Fibroblast of the conjunctiva (primary cell): ENCODE measurements at places on chromosomes 6 and 20.

DNA sequence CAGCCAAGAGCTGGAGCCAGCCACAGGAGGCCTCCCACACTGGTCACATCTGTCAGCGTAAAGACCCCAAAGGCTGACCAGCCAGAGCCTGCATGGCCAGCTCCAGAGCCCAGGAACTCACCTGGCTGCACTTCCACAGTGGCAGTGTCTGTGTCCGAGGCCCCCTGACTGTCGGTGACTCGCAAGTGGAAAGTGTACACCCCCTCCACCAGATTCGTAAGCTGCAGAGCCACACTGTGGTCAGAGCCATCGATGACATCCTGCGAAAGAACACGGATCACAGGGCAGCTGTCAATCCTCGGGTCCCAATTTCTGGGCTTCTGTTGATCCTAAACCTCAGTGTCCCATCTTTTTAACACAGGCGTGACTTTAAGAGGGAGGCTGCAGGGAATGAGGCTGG, 69.3 kb downstream of the ALDH5A1 start:
- DNase-seq, result no peak

DNA sequence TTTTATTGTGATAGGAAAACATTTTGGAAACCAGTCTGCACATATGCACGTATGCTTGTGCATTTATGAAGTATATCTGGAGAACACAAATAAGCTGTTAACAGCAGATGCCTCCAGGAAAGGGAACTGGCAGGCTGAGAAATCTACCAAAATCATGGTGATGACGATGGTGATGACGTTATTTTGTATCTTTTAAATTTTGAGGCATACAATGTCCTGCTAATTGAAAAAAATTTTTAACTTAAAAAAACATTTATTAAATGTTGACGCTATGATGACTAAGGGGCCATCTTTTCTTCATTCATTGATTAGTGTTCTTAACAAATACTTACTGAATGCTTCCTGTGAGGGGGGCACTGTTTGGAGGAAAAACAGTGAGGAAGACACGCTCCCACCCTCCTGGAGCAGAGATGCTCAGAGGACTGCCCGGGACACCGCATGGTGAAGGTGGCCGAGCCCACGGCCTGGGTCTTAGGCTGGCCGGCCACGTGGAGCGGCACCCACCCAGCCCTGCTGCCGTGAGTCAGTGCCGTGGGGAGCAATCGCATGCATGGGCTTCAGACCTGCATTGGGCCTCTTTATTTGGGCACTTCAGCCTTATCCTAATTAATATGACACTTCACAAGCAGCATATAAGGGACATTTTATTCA, 15.9 kb upstream of the ENTPD6 start:
- DNase-seq, result no peak

DNA sequence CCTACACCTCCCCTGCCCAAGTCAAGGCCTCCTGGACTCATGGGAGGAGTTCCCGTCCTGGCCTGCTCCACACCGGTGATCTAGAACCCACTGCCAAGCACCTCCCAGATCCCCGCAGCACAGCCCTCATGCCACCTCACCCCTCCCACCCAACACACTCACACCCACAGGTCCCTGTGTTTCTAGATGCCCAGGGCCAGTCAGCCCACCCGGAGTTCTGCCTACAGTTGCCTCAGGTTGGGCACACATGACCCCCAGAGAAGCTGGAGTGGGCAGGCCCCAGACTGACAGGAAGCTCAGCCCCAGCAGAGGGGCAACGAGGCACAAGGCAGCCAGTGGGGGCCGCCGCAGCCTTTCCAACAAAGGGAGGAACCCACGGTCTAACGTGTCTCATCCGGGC, 29.6 kb downstream of the RRBP1 start:
- no peak for DNase-seq

GRCh38 chr6:2245877-2246863, 765 bp upstream of the GMDS start:
- peak; percentile 17 for DNase-seq

DNA sequence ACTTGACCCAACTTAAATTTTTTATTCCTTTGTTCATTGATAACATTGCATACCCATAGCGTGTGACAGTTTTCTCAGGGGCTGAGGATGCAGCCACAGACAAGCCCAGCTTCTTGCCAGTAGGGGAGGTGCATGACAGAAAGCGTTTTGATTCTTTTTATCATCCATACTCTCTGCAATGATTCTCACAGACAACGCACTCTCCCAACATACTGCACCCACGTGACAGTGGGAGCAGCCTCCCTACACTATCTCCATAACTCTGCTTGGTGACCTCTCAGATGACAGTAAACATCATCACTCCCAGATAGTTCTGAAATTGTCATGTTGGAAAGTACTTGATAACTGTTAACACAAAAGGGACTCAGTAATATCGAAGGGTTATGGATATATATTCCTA, 481.2 kb upstream of the AGPAT4 start:
- DNase-seq, result no peak

GRCh38 chr6:154528310-154528915, 17.9 kb upstream of the CNKSR3 start:
- no peak for DNase-seq

GRCh38 chr6:35543459-35544193, 30.9 kb upstream of the TULP1 start:
- no peak for DNase-seq

GRCh38 chr6:6856538-6857523, 250.9 kb upstream of the RREB1 start:
- DNase-seq, result no peak

DNA sequence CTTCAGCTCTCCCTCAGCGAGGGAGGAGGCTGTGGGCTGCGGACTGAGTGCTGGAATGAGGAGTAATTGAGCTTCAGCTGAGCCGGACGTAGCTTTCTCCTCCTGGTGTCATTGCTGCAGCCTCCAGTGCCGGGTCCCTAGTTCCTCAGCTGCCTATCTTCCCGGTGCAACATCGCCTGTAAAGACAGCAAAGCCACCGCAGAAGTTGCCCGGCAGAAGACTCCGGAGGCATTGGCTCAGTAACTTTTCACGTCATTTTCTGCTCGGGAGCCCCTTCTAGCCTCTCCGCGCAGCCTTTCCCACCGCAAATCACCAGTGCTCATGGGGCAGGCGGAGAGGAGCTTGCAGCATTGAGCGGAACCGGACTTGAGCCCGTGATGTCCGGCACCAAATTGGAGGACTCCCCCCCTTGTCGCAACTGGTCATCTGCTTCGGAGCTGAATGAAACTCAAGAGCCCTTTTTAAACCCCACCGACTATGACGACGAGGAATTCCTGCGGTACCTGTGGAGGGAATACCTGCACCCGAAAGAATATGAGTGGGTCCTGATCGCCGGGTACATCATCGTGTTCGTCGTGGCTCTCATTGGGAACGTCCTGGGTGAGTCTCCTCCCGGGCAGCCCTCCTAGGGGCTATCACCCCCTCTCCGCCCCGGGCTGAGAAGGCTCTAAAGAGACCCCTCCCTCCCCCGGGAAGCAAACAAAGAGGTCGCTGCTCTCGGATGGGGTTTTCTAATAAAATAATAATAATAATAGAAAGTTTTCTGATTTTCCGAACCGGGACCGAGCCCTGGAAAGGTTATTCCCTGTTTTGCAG, at the start of gene HCRTR2:
Gene HCRTR2, plus strand, starts transcription at position 305 of the 816 bp plus-strand sequence. Its CDS starts 73 bp downstream, at position 378.
- no peak for DNase-seq

- no peak for DNase-seq
Observed at GRCh38 chr6:148518511-148519156, 176.0 kb downstream of the SASH1 start.
